M059J (cell line): ENCODE measurements at places on chromosomes 6 and 20. TPM values are rescaled to one million over a fixed set of nuclear protein-coding genes. Genes with fewer than 3 reads are reported as not detected.

TRAPPC3L gene
- 0.27 TPM in 1 of 2 replicates, not detected in the other for total RNA-seq

DNA sequence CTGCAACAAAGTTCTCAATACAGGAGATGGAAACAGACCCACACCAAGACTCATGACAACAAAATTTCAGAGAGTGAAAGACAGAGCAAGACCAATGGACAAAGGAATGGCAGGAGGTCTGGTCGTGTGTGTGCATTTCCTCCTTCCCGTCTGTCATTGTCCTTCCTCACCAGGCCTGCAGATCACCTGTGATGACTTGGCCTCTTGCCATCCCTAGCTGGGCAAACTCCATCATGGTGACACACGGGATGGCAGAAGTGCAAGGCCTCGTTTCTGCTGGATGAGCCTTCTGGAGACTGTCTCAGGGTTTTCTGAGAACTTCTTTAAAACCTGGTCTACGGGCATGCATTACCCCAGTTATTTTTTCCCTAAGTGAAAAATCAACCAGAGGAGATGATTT, 49.2 kb downstream of the RPP21 start:
- no peak for DNase-seq

SLC26A8 gene
- total RNA-seq: 0.10 TPM in 1 of 2 replicates, not detected in the other

- DNase-seq: peak; percentile 68
Measured at GRCh38 chr20:60224914-60225313, 266.7 kb downstream of the CDH26 start.

- no peak for DNase-seq
Measured at GRCh38 chr6:127162836-127163235, 44.4 kb downstream of the RSPO3 start.

TMC2 gene
- total RNA-seq: not detected in 2 replicates

- DNase-seq: no peak
Measured at GRCh38 chr20:50330504-50331313, 140.1 kb downstream of the CEBPB start.

SLC12A5 gene
- 0.37 and 1.8 TPM in 2 replicates for total RNA-seq

C2 gene
- 2.9 and 3.3 TPM in 2 replicates for total RNA-seq

DNA sequence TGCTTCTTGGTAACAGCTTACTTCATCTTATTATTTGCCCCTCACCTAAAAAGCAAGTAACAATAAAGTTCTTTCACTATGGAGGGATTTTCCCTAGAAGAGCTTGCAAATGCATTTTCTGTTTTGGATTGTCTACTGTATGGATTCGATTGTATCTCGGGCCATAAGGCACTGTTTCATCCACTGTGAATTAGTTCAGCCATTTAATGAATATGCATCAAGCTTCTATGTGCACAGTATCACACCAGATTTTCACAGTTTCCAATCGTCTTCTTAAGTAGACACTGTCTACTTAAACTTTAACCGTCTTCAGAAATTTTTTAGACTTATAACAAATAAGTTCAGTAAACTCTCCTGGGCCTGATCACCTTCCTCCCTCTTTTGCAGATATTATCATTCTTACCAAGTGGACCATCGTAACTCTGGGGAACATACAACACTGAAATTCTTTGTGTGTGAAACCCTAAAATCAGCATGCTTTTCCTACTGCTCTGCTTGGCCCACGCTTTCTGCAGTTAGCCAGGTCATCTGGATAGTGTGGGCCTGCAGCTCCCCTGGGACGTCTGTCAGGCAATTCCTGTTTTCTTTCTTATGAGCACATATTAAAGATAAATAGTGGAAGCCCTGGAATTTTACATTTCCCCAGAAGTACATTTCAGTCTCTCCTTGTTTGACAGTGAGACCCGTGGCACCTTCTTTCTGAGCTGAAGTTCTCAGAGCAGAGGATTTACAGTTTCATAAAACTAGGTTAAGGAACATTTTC, 136.5 kb upstream of the PDE10A start:
- no peak for DNase-seq

- no peak for DNase-seq
Measured at GRCh38 chr6:98335594-98335993, 498.8 kb upstream of the POU3F2 start.

DNA sequence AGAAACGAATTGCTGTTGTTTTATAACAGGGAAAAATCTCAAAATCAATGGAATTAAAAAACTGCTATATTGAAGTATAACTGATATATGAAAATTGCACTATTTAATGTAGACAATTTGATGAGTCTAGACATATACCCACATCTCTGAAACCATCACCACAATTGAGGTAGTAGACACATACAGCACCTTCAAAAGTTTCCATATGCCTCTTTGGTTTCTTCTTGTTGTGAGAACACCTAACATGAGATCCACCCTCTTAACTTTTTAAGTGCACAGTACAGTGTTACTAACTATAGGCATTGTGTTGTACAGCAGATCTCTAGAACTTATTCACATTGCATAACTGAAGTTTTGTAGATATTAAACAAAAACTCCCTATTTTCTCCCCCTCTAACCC, 14.0 kb upstream of the SLC17A5 start:
- no peak for DNase-seq

- no peak for DNase-seq
Measured at GRCh38 chr6:11335826-11336225, 103.4 kb upstream of the NEDD9 start.

GRCh38 chr6:54214286-54214685, 94.0 kb upstream of the TINAG start:
- no peak for DNase-seq

GRCh38 chr20:53660078-53660909, 66.7 kb upstream of the ZNF217 start:
- peak; percentile 44 for DNase-seq

GRCh38 chr20:38579219-38579910, 1.6 kb upstream of the ADIG start:
- DNase-seq: no peak

- no peak for DNase-seq
Measured at GRCh38 chr6:20583444-20583800, 49.2 kb downstream of the CDKAL1 start.

GRCh38 chr20:61876952-61877728, 188.5 kb downstream of the TAF4 start:
- DNase-seq: no peak

- DNase-seq: no peak
Measured at GRCh38 chr6:36566418-36566905, 19.2 kb upstream of the STK38 start.

DNA sequence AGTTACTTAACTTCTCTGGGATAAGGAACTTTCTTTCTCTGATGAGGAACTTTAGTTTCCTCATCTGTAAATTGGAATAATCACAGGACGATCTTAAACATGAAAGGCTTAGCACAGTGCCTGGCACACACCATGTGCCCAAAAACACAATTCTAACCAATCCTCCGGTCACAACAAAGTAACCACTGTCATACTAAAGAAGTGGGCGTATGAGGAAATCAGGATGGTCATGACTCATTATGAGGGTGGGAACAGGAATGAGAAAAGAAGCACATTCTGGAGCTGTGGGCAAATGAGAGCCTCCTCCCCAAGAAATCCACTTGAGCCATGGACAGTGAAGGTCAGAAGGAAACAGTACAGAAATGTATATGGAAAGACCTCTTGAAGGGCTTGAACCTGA, 82.9 kb downstream of the LRFN2 start:
- no peak for DNase-seq

DNA sequence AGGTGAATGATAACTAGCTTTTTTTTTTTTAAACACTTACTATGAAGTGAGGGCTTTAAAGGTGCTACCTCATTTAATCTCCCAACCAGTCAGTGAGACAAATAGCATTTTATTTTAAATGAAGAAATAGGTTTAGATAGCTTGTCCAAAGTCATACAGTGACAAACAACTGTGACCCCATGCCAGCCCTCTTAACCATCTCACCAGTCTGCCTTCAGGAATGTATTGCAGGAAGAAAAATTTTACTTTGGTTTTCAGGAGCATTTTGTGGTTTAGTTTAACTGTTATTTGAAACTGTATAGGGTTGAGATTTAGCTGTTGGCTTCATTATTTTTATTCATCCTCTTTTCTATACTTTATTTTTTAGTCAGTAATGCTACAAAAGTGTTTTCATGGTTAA, 18.6 kb downstream of the DSE start:
- DNase-seq: peak; percentile 40

DNA sequence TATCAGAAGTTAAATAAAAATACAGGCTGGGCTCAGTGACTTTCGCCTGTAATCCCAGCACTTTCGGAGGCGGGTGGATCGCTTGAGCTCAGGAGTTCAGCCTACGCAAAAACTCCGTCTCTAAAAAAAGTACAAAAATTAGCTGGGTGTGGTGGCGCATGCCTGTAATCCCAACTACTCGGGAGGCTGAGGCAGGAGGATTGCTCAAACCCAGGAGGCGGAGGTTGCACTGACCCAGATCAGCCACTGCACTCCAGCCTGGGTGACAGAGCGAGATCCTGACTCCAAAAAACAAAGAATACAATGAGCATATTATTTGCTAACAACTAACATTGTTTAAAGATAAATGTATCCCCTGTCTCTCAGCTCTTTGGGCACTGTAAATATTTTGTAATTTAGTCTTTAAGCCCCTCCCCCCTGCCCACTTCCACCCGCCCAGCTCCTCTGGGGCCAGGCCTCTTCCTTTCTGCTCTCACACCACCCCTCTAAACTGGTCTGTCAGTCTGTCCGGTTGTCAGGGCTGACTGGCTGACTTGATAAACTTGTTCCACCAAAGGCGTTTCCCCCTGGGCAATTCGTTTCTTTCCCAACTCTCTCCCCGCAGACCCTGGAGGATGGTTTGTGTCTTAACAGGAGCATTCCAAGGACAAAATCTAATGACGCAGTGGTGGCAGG, 62.4 kb upstream of the QKI start:
- DNase-seq: no peak

DNA sequence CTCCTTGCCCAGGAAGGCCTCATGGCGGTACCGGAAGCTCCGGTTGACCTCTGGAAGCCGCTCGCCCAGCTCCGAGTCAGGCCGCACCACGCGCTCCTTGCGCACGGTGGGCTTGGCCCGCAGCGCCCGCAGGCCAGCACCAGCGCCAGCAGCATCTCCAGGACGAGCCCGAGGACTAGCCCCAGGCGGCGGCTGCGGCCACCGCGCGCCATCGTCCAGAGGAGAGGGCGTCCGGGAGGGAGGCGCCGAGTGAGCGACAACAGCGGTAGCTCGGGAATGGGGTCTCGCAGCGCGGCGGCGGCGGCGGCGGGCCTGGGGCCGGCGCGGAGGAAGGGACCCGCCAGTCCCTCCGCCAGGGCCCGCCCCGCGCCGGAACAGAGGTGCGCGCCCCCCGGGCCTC, 27.6 kb upstream of the CGA start:
- no peak for DNase-seq

- DNase-seq: no peak
Measured at GRCh38 chr6:138073264-138073663, 34.0 kb downstream of the PERP start.

C6orf141 gene
- total RNA-seq: 11.7 and 16.6 TPM in 2 replicates

DNA sequence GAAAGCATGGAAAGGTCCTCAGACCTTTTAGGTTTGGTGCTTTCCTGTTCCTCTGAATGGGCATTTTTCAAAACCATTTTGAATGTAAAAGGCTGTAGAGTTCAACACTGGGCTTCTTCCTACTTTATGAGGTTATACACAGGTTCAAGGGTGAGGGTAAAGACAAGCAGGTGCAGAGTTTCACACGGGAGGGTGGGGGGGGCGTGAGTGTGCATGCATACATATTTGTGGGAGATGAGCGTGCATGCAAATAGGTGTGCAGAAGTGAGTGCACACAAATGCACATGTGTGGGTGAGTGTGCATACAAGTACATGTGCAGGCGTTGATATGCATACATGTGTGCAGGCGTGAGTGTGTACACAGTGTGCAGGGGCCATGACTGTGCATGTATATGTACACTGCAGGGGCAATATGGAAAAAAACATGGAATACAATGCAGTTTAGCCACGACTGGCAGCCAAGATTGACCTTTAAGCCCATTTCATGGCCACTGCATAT, 183.1 kb downstream of the GMPR start:
- no peak for DNase-seq

DNA sequence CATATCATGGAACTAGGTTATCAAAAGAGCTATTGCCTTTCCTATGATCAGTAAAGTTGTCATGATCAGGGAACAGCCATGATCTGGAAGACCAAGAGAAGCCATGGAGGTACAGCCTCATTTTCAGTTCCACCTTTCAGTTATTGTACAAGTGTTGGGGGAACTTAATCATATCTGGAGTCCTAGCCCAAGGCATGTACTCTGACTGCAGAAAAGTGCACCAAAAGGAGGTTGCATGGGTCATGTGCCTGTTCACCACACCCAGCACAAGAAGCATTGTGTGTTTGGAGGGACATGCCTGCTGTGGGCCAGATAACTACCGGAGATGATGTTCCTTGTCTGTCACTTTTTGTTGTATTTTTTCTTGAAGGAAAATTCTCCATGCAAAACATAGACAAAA, 185.8 kb upstream of the MAN1A1 start:
- no peak for DNase-seq

PTK6 gene
- total RNA-seq: not detected in 2 replicates

GRCh38 chr20:15902493-15902892, 670.8 kb downstream of the KIF16B start:
- DNase-seq: no peak

- no peak for DNase-seq
Measured at GRCh38 chr6:38796850-38797249, 81.7 kb downstream of the DNAH8 start.

GRCh38 chr20:56715309-56715708, 86.2 kb downstream of the TFAP2C start:
- no peak for DNase-seq

DNA sequence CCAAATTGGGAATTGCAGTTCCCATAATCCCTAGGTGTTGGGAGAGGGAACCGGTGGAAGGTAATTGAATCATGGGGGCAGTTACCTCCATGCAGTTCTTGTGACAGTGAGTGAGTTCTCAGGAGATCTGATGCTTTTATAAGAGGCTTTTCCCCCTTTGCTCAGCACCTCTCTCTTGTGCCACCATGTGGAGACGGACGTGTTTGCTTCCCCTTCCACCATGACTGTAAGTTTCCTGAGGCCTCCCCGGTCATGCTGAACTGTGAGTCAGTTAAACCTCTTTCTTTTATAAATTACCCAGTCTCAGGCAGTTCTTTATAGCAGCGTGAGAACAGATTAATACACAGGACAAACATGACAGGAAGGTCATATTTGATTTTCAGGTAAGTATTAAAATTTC, 25.3 kb upstream of the HECA start:
- peak; percentile 42 for DNase-seq

GRCh38 chr20:53364646-53365045, 229.0 kb downstream of the ZNF217 start:
- DNase-seq: no peak

DNA sequence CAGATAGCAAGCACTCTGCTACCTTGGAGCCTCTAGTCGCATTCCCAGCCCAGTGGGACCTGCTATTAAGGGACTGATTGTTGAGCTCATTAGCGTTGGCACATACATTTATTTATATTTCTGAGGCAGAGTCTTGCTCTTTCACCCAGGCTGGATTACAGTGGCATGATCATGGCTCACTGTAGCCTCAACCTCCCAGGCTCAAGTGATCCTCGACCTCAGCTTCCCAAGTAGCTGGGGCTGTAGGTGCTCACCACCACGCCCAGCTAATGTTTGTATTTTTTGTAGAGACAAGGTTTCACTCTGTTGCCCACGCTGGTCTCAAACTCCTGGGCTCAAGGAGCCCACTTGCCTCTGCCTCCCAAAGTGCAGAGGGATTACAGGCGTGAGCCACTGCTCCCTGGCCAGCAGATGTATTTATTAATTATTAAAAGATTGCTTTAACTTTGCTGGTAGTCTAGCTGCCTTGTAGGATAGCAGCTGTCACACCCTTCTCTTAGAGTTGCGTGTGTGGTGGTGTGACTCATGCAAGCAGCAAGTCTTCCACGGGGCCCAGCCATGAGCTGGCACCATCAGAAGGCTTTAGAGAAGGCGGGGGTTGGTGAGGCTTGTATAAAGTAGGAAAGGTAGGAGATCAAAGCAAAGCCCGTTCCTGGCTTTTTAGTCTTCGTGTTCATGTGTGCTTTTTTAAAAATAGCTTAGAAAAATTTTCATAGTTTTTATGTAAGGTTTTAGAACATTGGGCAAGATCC, 16.5 kb downstream of the ACTR5 start:
- peak; percentile 93 for DNase-seq
